ENCODE measurements at places on chromosomes 12 and 14. TPM values are rescaled to one million over a fixed set of nuclear protein-coding genes. Genes with fewer than 3 reads are reported as not detected.

Gene EIF2S3B
- polyA plus RNA-seq, result 2.6 TPM

Gene GPR162
- 0.61 TPM for polyA plus RNA-seq

Gene AVPR1A
- 1.1 TPM for polyA plus RNA-seq

Gene ANG
- 4.8 TPM for polyA plus RNA-seq

Gene CACNA2D4
- 0.74 TPM for polyA plus RNA-seq

Gene TAS2R46
- polyA plus RNA-seq, result not detected

Gene TAS2R10
- polyA plus RNA-seq, result 0.17 TPM

Gene KCNMB4
- 1.3 TPM for polyA plus RNA-seq

Gene MYH6
- 60.7 TPM for polyA plus RNA-seq

Gene IL26
- polyA plus RNA-seq, result not detected

Gene LRRC9
- polyA plus RNA-seq, result under 0.01 TPM

Gene PTHLH
- 0.30 TPM for polyA plus RNA-seq

Gene CDCA3
- 3.3 TPM for polyA plus RNA-seq

Gene NEUROD4
- polyA plus RNA-seq, result not detected

Gene POLE
- polyA plus RNA-seq, result 5.4 TPM

Gene BHLHE41
- 9.2 TPM for polyA plus RNA-seq

Gene CCDC184
- polyA plus RNA-seq, result 0.45 TPM

Gene FAM161B
- 7.3 TPM for polyA plus RNA-seq

Gene C12orf56
- polyA plus RNA-seq, result not detected

Measured in psoas muscle (tissue), 8 donors.